ENCODE measurements at places on chromosomes 12 and 14. TPM values are rescaled to one million over a fixed set of nuclear protein-coding genes. Genes with fewer than 3 reads are reported as not detected.

DNA sequence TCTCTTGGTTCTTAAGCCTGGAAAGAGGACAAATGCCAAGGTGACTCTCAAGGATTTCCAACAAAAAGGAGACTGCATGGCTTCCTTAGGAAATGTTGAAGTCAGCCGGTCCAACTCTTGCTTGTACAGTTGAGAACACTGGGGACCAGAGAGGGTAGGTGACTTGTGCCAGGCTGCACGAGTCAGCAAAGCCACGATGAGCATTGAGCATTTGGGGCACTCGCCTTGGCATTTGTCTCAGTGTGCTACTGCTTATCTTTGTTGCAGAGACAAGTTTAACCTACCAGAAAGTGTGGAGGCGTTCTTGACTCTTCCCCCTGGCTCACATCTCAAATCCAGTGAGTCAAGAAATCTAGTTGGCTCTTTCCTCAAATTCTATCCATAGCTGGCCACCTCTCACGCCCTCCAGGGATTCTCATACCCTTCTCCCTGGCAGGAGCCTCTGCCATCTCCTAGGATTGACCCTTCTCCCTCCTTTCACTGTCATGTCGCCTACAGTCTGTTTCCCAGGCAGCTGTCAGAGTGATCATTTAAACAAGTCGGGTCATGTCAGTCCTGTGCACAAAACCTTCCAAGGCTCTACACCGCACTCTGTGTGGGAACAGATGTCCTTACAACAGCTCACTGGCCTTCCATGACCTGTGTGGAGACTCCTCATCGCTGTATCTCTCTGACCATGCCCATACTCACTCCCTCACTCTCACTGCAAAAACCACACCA is 17.2 kb upstream of the KRT83 start:
- H3K27me3 ChIP-seq: no peaks in the 10 kb centered on the region
- peaks cover 7% of the 10 kb centered on the region for H3K4me1 ChIP-seq
- DNase-seq: no peak
- peaks cover 3% of the 10 kb centered on the region for H3K36me3 ChIP-seq
- no peak overlapping the region for H3K27ac ChIP-seq
- no peak overlapping the region for H3K4me3 ChIP-seq

GRCh38 chr14:30991408-30991807 is 34.0 kb upstream of the AP4S1 start:
- peaks cover 33% of the 10 kb centered on the region for H3K4me1 ChIP-seq
- H3K4me3 ChIP-seq: no peak overlapping the region
- no peaks in the 10 kb centered on the region for H3K27me3 ChIP-seq
- peak overlapping the region; percentile 87 for H3K27ac ChIP-seq

- DNase-seq: no peak
- H3K27me3 ChIP-seq: no peaks in the 10 kb centered on the region
- no peaks in the 10 kb centered on the region for H3K4me1 ChIP-seq
- H3K27ac ChIP-seq: no peak overlapping the region
- peaks cover 44% of the 10 kb centered on the region for H3K36me3 ChIP-seq
- no peak overlapping the region for H3K4me3 ChIP-seq
Observed at GRCh38 chr12:111732786-111733185, 33.9 kb upstream of the ALDH2 start.

DNA sequence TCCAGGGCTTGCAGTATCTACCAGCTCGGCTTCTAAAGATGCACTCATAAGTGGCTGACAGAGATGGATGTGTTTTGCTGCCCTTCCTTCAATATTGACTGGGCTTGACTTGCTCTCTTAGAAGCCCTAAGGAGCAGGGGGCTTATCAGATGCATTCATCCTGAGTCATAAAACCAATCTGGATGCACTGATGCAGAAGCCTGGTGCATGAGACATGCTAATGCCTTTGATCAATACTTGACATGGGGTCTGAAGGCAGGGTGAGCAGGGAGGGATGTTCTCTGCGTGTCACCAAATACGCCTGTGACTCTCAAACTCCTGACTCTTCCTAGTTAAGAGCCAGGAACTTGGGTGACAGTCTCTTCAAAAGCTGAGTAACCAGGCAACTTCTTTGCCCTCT is 77.8 kb upstream of the HSPB8 start:
- no peak overlapping the region for H3K4me3 ChIP-seq
- H3K36me3 ChIP-seq: peaks cover 18% of the 10 kb centered on the region
- no peak overlapping the region for H3K27ac ChIP-seq
- no peaks in the 10 kb centered on the region for H3K27me3 ChIP-seq
- H3K4me1 ChIP-seq: peaks cover 16% of the 10 kb centered on the region
- no peak for DNase-seq

DNA sequence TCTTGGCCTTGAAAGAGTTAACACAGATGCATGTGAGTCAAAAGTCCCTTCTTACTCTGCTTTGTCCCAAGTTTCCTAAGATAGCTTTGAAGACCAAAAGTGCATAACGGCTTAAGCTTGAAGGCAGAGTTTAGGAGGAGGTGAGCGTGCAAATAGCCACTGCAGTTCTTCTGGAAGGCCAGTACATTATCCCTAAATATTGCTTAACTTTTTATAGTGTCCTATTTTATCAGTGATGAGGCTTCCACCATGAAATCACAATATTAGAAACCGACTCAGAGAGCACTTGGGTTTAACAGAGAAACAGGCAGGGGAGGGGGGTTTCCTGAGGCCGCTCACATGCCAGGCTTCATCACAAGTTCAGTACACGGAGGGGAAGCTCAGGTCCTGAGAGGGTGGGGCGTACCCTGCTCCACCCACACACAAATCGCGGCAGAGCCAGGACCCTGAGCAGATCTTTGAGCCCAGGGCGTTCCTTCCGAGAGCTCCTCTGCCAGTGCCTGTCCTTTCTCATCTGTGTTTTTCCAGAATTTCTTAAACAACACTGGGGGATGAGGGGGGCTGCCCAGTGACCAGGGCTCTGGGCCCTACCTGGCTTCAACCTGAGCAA is 26.8 kb upstream of the BDKRB2 start:
- H3K36me3 ChIP-seq: no peaks in the 10 kb centered on the region
- H3K4me3 ChIP-seq: no peak overlapping the region
- H3K27me3 ChIP-seq: no peaks in the 10 kb centered on the region
- DNase-seq: no peak
- H3K4me1 ChIP-seq: 0 out of 2 replicates have a peak, but pooled peaks cover 3% of the 10 kb centered on the region

DNA sequence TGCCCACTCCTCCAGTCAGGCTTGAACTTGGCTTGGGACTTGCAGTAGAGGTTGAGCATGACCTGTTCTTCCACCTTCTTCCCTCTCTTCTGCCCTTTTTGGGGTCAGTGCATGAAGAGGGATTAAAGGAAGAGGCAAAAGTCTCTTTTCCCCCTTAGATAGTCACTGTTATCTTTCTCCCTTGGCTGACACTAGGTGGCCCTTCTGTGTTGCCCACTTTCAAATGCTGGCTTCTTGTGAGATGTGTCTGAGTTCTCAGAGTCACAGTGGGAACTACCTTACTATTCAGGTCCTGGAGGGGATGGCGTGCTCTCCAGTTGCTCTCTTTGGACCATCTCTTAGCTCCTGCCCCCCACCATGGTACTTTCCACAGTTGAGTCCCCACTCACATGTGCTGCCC is 73.6 kb downstream of the GPR65 start:
- no peaks in the 10 kb centered on the region for H3K27me3 ChIP-seq
- H3K36me3 ChIP-seq: no peaks in the 10 kb centered on the region
- H3K4me1 ChIP-seq: no peaks in the 10 kb centered on the region

DNA sequence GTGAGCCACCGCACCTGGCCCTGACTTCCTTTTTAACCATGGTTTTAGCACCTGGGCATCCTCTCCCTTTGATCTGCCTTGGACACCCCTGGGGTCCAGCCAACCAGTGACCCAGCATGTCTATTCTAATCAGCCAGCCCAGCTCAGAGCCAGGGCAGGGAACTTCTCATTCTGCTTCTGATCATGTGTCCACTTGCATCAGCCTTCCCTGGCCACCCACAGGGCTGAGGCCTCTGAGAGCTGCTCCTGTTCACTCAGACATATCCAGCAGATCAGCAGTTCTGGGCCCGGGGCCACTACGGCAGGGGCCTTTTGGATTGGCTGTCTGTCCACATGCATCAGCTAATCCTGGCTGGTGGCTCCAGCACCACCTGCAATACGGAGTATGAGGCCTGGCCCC is 117.9 kb upstream of the MAP1LC3B2 start:
- no peaks in the 10 kb centered on the region for H3K27me3 ChIP-seq
- no peaks in the 10 kb centered on the region for H3K36me3 ChIP-seq
- no peak overlapping the region for H3K4me3 ChIP-seq
- no peak for DNase-seq

DNA sequence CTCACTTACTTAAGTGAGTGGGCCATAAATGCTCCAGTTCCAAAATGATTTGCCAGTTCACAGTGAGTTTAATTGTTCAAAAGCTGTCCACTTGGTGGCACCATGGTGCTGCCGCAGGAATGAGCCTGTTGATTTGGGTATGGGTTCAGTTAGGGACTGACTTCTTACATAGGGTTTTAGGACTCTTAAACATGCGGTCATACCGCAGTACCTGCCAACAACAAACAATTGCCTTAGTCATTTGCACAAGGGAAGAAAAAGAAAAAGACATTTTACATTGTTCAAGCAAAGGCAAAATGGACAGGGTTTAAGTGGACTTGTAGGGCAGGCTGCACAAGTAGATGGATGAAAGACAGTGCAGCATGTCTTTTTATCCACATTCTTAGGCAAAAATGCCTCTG is 80.0 kb upstream of the DBX2 start:
- peaks cover 10% of the 10 kb centered on the region for H3K27me3 ChIP-seq
- H3K27ac ChIP-seq: no peak overlapping the region
- H3K4me1 ChIP-seq: peaks cover 12% of the 10 kb centered on the region
- peak; percentile 59 for DNase-seq

DNA sequence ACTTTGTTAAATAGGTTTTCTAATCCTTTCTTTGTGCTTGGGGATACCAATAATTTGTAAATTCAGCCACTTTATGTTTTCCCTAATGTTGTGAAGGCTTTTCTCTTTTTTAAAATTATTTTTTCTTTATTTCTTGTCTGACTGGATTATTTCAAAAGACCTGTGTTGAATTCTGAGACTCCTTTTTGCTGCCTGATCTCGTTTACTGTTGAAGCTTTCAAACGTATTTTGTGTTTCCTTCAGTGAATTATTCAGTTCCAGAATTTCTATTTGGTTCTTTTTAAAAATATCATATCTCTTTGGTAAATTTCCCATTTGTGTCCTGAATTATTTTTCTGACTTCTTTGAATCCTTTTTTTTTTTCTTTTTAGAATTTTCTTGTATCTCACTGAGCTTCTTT is 241.6 kb downstream of the LRIG3 start:
- H3K27me3 ChIP-seq: no peaks in the 10 kb centered on the region
- DNase-seq: no peak
- H3K27ac ChIP-seq: no peak overlapping the region
- H3K36me3 ChIP-seq: peaks cover 15% of the 10 kb centered on the region
- no peak overlapping the region for H3K4me3 ChIP-seq

GRCh38 chr14:95664066-95664465 is 22.2 kb upstream of the TCL1B start:
- H3K27me3 ChIP-seq: peaks cover 20% of the 10 kb centered on the region
- H3K36me3 ChIP-seq: no peaks in the 10 kb centered on the region
- H3K27ac ChIP-seq: no peak overlapping the region
- peaks cover 30% of the 10 kb centered on the region for H3K4me1 ChIP-seq
- DNase-seq: no peak
- no peak overlapping the region for H3K4me3 ChIP-seq

DNA sequence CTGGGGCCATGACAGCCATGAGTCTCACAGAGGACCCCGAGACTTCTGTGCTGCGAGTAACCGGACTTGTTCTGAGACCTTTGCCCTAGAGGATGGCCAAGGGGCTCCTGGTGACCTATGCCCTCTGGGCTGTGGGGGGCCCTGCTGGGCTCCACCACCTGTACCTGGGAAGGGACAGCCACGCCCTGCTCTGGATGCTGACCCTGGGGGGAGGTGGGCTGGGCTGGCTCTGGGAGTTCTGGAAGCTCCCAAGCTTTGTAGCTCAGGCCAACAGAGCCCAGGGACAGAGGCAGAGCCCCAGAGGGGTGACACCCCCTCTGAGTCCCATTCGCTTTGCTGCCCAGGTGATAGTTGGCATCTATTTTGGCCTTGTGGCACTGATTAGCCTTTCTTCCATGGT is 2.1 kb downstream of the DNAJC22 start:
- peaks cover 75% of the 10 kb centered on the region for H3K27me3 ChIP-seq
- H3K27ac ChIP-seq: no peak overlapping the region
- H3K36me3 ChIP-seq: no peaks in the 10 kb centered on the region
- no peak overlapping the region for H3K4me3 ChIP-seq
- DNase-seq: no peak

- H3K4me1 ChIP-seq: peaks cover 9% of the 10 kb centered on the region
- no peak overlapping the region for H3K27ac ChIP-seq
- no peak for DNase-seq
- no peak overlapping the region for H3K4me3 ChIP-seq
Observed at GRCh38 chr12:2168808-2169207, 116.0 kb downstream of the CACNA1C start.

DNA sequence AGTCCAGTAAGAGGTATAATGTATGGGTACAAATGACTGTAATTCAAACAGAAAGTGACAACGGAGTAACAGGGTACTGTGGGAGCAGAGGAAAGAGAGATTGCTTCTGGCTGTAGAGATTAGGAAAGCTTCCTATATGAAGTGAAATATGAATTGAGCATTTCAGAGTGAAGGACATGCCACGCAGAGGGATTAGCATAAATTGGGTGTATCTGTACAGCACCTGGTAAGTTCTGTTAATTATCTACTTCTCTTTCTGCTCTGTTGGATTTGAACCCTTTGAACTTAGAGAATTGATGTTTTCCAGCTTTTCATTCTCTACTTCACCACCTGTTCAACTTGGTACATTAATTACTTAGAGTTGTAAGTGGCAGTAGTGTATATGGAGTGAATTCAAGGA is 8.8 kb downstream of the STK38L start:
- H3K27me3 ChIP-seq: no peaks in the 10 kb centered on the region
- H3K27ac ChIP-seq: no peak overlapping the region
- no peak overlapping the region for H3K4me3 ChIP-seq
- H3K36me3 ChIP-seq: peaks cover 5% of the 10 kb centered on the region

- no peak overlapping the region for H3K27ac ChIP-seq
- H3K4me3 ChIP-seq: no peak overlapping the region
- DNase-seq: no peak
Observed at GRCh38 chr14:95133282-95133681, 24.0 kb downstream of the DICER1 start.

GRCh38 chr12:63400318-63400717 is 249.3 kb upstream of the AVPR1A start:
- H3K36me3 ChIP-seq: peaks cover 6% of the 10 kb centered on the region
- no peak overlapping the region for H3K27ac ChIP-seq

GRCh38 chr12:1173781-1174617 is 183.0 kb downstream of the ERC1 start:
- no peaks in the 10 kb centered on the region for H3K27me3 ChIP-seq
- H3K27ac ChIP-seq: no peak overlapping the region
- DNase-seq: no peak
- H3K4me3 ChIP-seq: no peak overlapping the region
- no peaks in the 10 kb centered on the region for H3K36me3 ChIP-seq
- H3K4me1 ChIP-seq: peaks cover 9% of the 10 kb centered on the region

- no peaks in the 10 kb centered on the region for H3K27me3 ChIP-seq
- H3K27ac ChIP-seq: no peak overlapping the region
- no peaks in the 10 kb centered on the region for H3K36me3 ChIP-seq
- no peak for DNase-seq
Observed at GRCh38 chr12:85632390-85632789, 203.8 kb downstream of the RASSF9 start.

Gene KRT78
- total RNA-seq: not detected

Gene MIP
- total RNA-seq: not detected

Gene OAS2
- 0.28 TPM for total RNA-seq

Gene FAM186B
- 0.21 TPM for total RNA-seq

Gene SIX1
- 0.59 TPM for total RNA-seq

Gene IL31
- total RNA-seq: not detected

Gene NRDE2
- total RNA-seq: 13.5 TPM
